ENCODE measurements at places on chromosomes 6 and 20.

- DNase-seq: peak; percentile 50
Observed at GRCh38 chr20:1801929-1802306, 93.3 kb upstream of the SIRPA start.

DNA sequence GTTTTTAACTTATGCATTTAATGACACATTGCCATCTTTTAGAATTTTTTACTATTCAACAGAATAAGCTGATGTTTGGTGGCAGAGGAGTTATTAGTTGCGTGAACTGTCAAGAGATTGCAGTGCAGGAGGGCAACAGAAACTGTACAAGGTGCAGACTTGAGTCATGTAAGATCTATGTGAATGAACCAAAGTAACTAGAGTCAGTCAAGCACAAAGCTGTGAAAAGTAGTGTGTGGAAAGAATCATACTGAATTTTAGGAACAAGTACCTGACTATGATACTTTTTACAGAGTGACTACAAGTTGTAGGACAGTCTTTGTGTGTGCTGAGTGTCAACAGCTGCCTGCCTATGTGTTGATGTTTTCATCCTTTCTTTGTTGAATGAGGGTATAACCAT lies 2.7 kb upstream of the C6orf163 start:
- no peak for DNase-seq

GRCh38 chr20:51926670-51927305 lies 124.5 kb upstream of the SALL4 start:
- DNase-seq: no peak

- no peak for DNase-seq
Observed at GRCh38 chr6:50663806-50664205, 49.5 kb upstream of the TFAP2D start.

DNA sequence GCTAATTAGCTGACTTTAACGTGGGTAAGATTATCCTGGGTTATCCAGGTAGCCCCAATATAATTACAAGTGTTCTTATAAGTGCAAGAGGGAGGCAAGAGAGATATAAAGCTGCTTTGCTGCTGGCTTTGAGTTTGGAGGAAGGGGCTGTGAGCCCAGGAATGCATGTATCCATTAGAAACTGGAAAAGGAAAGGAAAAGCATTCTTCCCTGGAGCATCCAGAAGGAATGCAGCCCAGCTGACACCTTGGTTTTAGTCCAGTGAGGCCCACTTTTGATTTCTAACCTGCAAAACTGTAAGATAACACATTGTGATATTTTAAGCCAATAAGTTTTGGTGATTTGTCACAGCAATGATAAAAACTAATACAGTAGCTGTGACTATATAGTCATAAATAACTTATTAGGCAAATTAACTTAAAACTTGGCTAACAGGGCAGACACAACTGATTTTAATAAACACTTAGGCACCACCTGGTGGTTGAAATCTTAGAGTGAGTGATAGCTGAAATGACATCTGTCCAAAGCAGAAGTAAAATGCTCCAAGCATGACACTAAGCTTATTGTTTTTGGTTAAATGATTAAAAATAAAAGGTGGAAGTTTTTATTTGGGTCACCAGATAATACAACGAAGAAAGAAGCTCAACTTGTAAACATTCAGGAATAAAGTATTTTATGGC lies 35.6 kb downstream of the ADGRF4 start:
- peak; percentile 70 for DNase-seq

DNA sequence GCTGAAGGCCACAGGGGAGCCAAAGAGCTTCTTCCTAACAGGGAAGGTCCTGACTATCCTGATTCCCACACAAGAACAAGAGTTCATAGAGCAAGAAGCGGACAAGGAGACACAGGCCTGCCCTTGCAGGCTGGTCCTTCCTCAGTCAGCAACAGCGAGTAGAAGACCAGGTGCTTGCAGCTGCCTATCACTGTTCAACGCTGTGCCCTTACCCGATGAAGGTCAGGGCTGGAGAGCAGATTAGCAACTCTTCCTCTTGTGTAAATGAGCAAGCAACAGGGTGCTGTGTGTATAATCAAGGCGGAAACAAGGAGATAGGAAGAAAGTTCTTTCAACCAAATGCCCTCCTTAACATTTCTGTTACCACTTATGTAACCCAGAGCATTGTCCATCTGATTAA lies 115.3 kb upstream of the SPACA1 start:
- no peak for DNase-seq

GRCh38 chr6:150417899-150418826 lies 49.4 kb downstream of the IYD start:
- peak; percentile 90 for DNase-seq

DNA sequence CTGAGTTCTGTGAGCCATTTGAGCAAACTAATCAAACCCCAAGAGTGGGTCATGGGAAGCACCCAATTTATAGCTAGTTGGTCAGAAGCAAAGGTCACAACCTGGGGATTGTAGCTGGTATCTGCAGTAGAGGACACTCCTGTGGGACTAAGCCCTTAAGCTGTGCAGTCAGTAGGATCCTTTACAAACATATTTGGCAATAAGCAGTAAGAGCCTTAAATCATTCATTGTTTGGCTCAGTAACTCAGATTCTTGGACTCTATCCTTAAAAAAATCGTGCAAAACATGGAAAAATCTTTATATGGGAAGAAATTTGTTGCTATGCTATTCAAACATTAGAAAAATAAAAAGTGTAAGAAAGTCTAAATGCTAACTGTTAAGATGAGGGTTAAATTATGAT lies 29.9 kb downstream of the FRK start:
- DNase-seq: no peak

DNA sequence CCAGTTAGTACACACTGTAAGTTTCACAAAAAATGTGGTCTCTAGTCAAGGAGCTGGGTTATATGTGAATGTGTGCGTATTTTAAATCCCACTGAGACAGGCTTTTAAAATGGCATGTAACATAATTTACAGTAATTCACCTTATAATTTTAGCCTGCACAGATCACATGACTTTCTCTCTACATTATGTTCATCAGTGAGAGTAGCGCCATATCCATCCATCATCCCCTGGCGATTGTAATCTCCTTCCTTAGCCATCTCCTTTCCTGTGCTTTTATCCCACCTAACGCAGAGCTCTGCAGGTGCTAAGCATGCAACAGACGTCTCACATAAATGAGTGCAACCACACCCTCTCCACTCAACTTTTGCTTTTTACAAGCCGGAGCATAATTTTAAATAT lies 210.8 kb downstream of the TBC1D7 start:
- no peak for DNase-seq

- no peak for DNase-seq
Observed at GRCh38 chr20:45354423-45355208, 6.4 kb upstream of the SDC4 start.

- DNase-seq: no peak
Observed at GRCh38 chr20:48723308-48724264, 104.2 kb downstream of the PREX1 start.

DNA sequence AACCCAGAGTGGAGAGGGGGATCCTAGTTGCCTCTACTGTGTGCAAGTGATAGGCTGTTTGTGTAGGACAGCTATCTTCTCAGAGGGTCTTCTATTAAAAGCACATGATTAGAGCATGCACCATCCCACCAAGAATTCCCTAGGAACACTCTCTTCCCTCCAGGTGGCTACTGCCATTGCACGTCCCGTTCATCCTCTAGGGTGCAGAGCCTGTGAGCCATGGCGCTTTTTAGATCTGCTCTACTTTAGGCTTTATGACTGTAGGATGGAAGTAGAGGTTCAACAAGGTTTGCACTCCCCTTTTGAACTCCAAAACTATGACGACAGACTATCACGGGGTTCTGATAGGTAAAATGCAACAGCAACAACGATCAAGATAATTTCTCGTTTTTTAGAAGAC lies 90.5 kb upstream of the SAMD5 start:
- no peak for DNase-seq

GRCh38 chr6:116060572-116061283 lies at the start of gene FRK:
Gene FRK, minus strand, starts transcription at chr6:116060891. Its CDS starts 580 bp downstream, at chr6:116060311.
- DNase-seq: peak; percentile 75

DNA sequence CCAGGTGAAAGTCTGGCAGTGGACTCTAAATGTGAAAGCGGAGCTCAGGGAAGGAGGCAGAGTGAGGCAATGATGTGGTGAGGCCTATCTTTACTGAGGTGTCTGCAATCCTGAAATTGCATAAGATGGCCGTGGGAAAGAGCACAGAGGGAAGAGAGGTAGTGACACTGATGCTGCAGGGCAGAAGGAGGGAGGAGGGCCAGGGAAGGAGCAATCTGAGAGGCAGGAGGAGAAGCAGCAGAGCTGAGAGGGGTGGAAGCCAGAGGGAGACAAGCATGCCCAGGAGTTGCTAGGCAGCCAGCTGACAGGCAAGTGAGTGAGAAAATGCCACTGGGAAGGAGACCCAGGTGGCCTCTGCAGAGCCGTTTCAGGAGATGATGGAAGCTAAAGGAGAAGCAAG lies 97.4 kb upstream of the CNR1 start:
- DNase-seq: no peak

GRCh38 chr6:90249458-90249857 lies 47.2 kb downstream of the BACH2 start:
- DNase-seq: no peak

GRCh38 chr20:23245553-23246181 lies 104.9 kb upstream of the NXT1 start:
- DNase-seq: peak; percentile 90

GRCh38 chr6:161091151-161091550 lies 99.6 kb downstream of the MAP3K4 start:
- no peak for DNase-seq

- DNase-seq: no peak
Observed at GRCh38 chr6:1023229-1023628, 288.7 kb upstream of the FOXQ1 start.

GRCh38 chr6:143674483-143675381 lies 3.0 kb upstream of the PHACTR2 start:
- no peak for DNase-seq

DNA sequence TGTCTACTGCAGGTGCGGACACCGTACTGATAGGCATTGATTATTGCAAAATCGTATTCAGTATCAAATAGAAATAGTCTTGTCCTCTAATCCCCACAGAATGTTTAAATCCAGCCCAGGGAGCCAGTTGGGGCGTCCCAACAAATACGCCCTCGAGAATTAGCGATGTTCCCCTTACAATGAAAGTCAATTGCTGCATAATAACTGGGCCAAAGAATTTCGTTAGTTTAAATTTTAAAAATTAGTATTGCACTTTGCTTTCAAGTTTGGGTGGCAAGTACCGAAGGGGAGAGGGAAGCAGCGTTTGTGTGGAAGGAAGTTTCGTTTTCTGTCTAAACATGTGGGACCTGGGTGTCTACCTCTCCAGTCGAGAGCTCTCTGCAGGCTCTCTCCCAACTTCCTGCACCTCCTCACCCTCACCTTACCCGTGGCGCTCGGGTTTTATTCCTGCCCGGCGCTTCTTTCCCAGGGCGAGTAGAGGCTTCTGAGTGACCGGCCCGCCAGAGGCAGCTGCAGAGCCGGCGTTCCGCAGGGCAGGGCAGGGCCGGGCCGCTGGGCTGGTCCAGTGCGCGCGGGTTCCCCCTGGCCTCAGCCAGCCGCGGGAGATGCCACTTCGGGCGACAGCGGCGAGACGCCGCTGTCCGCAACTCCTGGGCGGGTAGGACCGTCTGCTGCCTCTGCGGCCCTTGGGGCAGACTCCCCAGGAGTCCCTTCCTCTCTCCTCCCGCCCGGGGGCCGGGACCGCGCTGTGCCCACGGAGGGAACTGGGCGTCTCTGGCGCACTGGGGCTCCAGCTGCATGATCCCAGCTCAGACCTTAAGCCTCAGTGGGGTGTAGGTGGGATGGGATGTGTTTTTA lies 862 bp upstream of the TFAP2C start:
- no peak for DNase-seq

GRCh38 chr6:26271668-26272024 lies 93.4 kb upstream of the BTN3A2 start:
- no peak for DNase-seq

GRCh38 chr6:169789146-169789943 lies 37.9 kb downstream of the ERMARD start:
- no peak for DNase-seq

DNA sequence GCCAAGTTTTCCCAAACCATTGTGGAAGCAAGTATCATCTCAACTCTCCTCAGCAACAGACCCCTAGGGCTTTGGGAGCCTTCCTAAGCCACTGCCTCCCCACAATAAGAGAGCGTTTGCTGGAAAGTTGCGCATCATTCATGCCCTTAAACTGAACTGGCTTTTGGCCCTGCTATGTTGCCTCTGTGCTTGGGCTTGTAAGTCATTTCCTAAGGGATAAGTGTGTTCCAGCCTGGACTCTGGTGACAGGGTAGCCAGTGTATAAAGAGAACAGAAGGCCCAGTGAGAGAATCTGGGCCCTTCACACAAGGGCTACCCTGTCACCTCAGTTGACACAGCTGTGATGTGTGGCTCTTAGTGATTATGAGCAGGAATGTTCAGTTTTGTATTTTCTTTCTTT lies 77.8 kb downstream of the COL9A1 start:
- no peak for DNase-seq

DNA sequence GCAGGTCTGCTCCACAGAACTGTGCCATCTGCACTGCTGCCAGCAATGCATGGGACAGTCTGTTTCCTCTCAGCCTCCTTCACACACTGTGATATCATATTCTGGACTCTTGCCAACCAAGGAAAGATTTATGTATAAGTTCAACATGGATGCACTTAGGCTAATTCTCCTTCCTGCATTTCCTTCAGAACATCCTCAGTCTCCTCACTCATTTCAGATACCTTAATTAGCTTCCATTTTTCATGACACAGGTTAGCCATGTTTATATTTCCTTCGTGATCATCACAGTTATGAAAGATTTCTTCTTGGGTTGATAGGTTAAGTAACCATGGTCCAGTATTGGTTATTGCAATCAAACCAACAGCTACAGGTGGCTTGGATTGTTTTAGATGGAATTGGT lies 46.4 kb upstream of the DDR1 start:
- DNase-seq: peak; percentile 15

- DNase-seq: no peak
Observed at GRCh38 chr6:17653198-17653882, 53.2 kb downstream of the FAM8A1 start.

- DNase-seq: peak; percentile 88
Observed at GRCh38 chr6:22025468-22026163, 271.2 kb downstream of the PRL start.

DNA sequence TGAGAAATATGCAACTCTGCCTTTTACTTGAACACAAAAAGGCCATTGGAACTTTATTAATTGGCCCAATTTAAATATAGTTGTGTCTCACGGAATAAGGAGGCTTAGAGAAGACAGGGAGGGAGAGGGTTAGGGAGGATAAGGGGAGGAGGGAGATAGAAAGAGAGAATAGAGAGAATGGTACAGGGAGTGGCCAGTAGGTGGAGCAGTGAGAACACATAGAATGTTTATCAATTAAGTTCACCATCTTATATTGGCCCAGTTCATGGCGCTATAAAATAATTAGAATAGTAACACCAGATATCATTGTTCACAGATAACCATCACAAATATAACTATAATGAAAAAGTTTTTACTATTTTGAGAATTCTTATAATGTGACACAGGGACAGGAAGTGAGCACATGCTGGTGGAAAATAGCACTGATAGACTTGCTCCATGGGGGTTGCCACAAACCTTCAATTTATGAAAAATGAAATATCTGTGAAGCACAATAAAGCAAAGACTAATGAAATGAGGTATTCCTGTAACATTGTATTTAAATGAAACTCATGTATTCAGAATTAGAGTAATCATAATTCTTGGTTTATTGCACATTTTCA lies 374.1 kb upstream of the MANEA start:
- DNase-seq: peak; percentile 82

GRCh38 chr20:13690943-13691342 lies 52.2 kb upstream of the TASP1 start:
- no peak for DNase-seq
